Cardiac septum (tissue), 1 donor: ENCODE measurements at places on chromosomes 6 and 20.

DNA sequence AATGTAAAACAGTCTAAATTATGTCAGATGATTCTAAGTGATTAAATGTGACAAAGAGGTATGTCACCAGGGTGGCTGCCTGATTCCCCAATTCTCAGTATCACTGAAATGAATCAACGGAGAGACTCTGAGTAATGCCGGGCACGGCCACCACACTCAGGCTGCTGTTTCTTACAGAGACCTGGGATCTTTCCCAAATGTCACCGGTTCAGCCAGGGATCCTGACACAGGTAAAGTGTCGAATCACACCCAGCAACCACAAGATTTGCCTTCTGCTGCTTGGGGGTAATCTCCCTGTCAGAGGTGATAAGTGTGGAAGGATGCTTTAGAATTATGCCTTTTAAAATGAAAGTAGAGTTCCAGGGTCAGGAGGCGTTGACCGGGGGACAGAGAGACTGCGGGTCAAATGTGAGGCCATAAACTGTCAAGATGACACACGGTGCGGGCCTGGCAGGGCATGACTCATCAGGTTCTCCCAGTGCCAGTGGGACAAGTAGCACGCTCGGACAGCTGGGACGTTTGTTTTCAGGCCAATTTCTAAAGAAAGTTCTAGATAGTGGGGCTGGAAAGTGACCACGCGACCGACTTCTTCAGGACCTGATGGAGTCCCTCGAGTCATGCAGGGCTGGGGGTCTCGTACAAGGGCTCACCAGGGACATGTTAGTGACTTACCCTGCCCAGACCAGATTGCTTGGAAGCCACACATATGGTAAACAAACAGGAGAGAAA lies 48.9 kb downstream of the PRDM1 start:
- no peak for DNase-seq

DNA sequence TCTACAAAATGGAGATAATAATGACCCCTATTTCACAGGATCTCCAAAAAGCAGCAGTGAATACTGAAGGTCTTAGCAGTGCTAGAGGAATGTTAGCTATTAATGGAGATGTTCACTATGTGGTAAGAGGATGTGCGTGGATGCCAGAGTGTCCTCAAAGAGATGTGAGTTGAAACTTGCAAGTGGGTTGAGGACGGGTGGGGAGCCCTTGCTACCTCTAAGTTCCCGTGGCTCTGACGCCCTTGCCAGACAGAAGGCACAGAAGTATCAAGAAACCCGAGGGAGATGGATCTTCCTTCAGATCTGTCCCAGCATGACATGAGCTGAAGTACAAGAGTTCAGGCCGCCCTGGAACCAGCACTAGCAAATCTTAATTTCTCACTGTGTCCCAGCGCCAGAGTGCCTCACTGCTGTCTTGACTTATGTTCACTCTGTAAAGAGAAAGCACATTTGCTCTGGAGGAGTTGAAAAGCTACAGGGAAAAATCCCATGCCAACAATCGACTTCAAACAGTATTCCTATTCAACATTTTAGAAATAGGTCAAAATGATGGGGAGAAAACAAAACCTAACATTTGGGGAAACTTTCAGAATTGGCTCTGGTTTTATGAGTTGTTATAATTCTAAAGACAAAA lies 59.5 kb downstream of the FYN start:
- DNase-seq, result no peak

DNA sequence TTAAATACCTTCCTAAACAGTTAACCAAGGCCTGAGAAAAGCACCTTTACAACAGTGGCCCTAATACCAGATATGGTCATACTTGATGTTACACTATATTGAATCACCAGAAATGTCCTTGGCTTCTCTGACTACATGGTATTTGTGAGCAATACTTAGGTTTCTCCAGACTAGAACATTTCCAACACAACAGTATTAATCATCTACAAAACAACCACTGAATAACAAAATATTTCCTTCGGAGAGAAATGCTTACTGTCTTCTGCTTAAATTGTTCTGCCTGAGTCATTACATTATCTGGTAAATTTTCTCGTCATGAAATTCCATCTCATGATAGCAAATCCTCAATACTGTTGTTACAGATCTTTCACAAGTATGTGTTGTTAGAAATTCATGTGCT lies 252.9 kb upstream of the RUNX2 start:
- no peak for DNase-seq

- no peak for DNase-seq
These were observed 177.3 kb downstream of the CDKAL1 start for GRCh38 chr6:20711518-20711917.
